ENCODE measurements at places on chromosomes 3 and 15.

GRCh38 chr3:63624941-63625560 is 27.4 kb upstream of the SNTN start:
- DNase-seq, result no peak

GRCh38 chr15:76285241-76285825 is 25.9 kb downstream of the ETFA start:
- no peak for DNase-seq

- DNase-seq, result no peak
Observed at GRCh38 chr15:63203451-63204090, 14.2 kb downstream of the RAB8B start.

- DNase-seq, result no peak
Observed at GRCh38 chr3:159882367-159882766, 106.3 kb upstream of the IL12A start.

- DNase-seq, result no peak
Observed at GRCh38 chr3:51538115-51538458, 432 bp upstream of the RAD54L2 start.

DNA sequence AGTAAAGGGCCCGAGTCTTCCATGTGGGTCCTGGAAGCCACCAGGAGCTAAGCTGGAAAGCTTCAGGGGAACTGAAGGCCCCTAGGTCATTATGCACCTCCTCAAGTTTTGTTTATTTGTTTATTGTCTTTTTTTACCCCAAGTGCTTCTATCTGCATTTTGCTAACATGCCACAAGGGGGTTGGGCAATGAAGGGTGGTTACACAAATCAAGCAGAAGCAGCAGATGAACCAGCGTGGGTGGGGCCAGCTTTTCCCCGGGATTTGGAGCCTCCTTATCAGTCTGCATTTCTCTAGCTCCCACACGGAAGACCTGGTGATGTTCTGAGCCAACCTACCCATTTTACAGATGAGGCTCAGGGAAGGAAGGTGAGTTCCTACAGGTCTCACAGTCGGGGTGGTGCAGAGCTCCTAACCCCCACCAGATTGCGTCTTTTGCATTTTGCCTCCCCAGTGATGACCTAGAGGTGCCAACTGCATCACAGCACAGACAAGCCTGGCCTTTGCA is 16.8 kb downstream of the TMC3 start:
- no peak for DNase-seq

DNA sequence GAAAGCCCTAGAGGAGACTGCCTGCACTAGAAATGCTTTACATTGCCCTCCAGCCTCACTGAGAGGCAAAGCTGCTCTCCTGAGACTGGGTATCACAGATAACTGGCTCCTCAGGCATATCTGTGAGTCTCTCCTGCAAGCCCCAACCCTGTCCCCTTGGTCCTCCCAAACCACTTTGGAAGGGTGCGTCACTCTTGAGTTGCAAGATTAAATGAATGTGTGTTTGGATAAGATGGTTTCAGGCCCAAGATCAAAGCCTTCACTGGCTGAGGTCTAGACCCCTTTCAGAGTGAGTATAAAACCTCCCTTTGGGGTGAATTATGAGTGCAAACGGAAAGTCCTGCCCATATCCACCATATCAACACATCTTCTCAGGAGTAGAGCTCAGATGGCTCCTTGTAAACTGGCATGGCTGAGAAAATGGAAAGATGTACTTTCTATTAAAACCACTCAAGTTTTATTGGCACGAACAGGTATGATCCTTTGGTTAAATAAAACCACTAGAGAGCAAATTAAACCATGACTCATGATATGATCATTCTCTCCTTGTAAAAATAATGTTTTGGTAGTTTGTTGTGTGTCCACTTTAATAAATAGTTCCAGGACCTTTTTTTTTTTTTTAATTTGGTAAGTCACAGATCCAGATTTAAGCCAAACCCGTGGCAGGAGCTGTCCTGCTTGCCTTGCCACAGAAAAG is 164.0 kb downstream of the CHST2 start:
- DNase-seq, result no peak

DNA sequence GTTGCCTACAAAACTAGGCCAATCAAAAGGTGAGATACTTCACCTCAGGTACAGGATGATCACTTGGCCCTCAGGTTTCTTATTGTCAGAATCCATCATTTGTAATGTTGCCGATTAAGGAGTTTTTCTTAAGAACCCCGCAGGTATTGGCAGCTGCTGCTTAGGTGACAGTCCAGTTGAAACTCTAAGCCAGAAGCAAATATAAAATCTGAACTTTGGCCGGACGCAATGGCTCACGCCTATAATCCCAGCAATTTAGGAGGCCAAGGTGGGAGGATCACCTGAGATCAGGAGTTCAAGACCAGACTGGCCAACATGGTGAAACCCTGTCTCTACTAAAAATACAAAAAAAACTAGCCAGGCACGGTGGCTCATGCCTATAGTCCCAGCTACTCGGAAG is 43.1 kb upstream of the SNTN start:
- DNase-seq, result no peak

DNA sequence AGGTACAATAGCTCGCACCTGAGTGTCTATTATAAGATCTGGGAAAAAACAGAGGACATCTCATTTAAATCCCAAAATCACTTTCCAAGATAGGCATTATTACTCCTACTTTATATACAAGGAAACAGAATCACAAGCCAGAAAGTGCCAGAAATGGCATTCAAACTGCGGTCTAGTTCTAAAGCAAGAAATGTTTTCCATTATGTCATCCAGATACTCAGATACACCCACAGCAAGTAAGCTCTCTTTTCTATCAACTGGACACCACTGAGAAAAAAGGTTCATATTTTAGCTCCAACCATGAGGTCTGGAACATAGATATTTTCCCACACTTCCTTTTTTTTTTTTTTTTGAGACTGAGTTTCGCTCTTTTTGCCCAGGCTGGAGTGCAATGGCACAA is 8.1 kb downstream of the SLC33A1 start:
- no peak for DNase-seq

GRCh38 chr3:60585918-60586317 is 665.3 kb downstream of the FHIT start:
- DNase-seq, result no peak

- DNase-seq, result no peak
Observed at GRCh38 chr3:70556056-70556455, 243.6 kb upstream of the MDFIC2 start.

DNA sequence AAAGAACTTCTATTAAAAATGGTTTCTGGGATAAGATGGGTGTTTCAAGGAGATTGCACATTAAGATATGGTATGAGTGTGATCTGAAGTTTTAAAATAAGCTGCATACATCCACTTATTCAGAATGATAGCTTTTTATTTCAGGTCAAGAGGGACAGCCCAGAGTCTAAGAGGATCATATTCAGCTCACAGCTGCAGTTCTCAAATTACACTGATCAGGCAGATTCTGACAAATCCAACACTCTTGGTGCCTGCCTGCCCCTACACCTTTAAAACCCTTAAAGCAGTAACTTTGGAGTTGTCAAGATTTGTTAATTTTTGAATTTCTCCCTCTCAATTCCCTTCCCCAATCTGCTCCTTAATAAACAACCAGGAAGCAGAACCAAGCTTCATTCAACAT is 9.1 kb upstream of the TMEM87A start:
- DNase-seq, result no peak

- DNase-seq, result no peak
Observed at GRCh38 chr15:62887113-62887570, 155.4 kb upstream of the TPM1 start.

DNA sequence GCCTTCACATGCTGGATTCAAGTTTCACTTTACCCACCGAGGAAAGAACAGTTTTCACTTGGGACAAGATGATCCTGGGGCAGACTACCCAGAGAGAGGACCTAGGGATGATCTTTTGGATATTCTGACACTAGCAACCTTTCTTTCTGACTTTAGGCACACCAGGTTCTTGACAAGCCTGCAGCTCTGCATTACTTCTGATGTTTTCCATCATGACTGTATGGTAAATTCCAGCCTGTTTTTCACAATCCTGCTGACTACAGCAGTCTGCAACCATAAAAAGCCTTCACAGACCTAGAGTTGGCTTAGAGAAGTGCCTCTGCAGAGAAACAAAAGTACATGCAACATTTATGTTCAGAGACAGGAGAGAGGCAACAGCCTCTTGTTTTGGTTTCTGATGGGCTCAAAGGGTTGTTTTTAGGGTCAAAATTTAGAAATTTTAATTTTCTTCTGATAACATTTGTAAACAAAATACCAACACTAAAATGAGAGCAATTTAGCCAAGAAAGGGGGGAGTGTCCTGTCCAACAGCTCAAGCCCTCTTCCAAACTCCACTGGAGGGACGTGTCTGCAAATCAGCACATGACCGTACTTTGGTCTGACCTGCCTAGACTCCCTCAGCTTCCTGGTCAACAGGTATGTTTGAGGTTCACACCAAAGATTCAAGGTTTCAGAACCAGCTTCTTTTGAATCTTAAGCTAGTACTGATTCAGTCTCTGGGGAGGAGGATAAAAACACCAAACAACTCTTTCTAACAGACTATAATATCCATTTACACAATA is 799 bp downstream of the ABI3BP start:
- DNase-seq, result no peak

GRCh38 chr3:71780430-71780829 is 4.5 kb downstream of the PROK2 start:
- no peak for DNase-seq

- DNase-seq, result no peak
Observed at GRCh38 chr15:28879551-28879950, 6.2 kb upstream of the APBA2 start.

GRCh38 chr15:48090115-48090514 is 30.7 kb upstream of the SLC24A5 start:
- DNase-seq, result no peak

- no peak for DNase-seq
Observed at GRCh38 chr15:66701422-66702034, 508 bp upstream of the SMAD6 start.

DNA sequence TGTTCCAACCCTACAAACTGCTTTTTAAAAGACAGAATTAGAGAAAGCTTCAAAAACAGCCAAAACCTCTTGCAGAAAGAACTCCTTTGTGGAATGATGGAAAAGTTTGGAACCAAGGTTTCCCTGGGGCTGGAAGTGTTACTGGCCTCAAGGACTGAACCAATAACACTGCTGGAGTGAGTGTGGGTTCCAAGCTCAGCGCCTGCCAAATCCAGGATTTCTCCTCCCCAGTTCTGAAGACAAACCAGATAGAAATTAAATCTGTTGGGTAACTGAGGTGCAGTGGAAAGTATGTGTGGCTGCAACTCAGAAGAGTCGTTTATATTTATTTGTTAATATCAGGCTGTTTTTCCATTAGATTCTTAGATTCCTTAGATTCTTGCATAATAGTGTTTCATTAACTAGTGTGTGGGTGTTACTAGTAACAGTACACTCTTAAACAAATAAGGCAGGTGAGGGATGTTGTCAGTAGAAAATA is 66.5 kb upstream of the FNDC3B start:
- no peak for DNase-seq

- DNase-seq, result no peak
Observed at GRCh38 chr3:55675478-55675877, 188.4 kb upstream of the WNT5A start.

- DNase-seq, result no peak
Observed at GRCh38 chr15:56074481-56075265, 81.3 kb upstream of the NEDD4 start.

GRCh38 chr15:68213991-68214837 is 9.1 kb upstream of the CALML4 start:
- no peak for DNase-seq

DNA sequence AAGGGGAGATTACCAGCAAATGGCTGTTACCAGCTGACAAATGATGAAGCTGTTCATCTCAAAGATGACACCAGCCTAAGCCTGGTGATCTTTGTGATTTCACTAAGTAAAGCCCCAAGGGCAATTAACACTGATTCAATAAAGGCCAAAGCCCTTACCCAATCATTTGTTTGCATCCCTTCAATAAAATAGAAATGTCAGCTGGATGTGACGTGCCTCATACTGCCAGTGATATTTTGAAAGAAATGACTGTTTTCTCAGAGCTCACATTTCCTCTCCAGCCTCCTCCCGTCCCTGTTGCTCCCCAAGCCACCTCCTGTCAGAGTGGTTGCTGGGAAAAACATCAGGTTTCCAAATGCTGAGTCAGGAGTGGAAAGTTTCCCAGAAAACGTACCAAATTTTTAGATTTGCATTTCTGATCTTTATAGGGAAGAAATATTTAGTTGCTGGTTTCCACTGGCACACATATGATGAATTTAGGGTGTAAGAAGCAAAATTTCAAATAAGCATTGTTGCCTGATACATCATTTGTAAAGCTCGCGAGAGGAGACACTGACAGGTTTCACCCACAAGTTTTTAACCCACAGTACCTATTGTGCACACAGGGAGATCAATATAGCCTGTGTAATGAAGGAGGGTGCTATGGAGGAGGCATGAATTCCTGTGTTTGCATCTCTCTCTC is 21.0 kb downstream of the C2CD4A start:
- no peak for DNase-seq

GRCh38 chr3:35120026-35120425 is 519.3 kb upstream of the ARPP21 start:
- no peak for DNase-seq

GRCh38 chr3:58874795-58875194 is 175.0 kb downstream of the CFAP20DC start:
- no peak for DNase-seq

- DNase-seq, result no peak
Observed at GRCh38 chr3:98567666-98568270, 25.6 kb downstream of the CPOX start.

- no peak for DNase-seq
Observed at GRCh38 chr3:150414959-150415358, 6.9 kb downstream of the TSC22D2 start.

Measured in stimulated activated CD8-positive, alpha-beta memory T cell treated with anti-CD3 and anti-CD28 coated beads, Interleukin-7, amount 100 ng/mL, for 1 hour (primary cell).